ENCODE measurements at places on chromosomes 4 and X.
A peak's percentile ranks its signal among the peaks of the same experiment; 100 is the strongest.

DNA sequence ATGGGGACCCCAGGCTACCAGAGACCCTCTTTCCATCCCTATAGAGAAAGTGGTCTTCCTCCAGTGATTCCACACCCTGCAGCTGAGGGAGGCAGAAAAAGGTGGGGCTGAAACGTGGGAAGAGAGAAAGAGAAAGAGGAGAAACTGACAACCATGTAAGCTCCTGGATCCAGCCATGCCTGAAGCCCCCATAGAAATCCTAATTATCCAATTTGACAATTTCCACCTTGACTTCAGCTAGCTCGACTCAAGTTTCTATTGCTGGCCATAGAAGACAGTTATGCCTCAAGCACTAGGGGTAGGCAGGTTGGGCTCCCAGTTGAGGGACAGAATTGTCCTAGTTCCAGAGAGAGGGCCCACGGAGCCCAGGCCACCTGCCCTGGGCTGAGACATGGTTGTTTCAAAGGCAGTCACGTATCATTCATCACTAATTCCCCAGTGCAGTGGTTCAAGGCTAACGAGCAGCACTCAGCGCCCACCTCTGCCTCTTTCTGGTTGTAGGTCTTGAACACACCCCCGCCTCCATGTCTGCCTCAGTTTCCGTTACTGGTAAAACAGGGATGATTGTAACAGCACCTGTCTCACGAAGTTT lies 39.8 kb upstream of the ASMTL start:
- no peak for DNase-seq

DNA sequence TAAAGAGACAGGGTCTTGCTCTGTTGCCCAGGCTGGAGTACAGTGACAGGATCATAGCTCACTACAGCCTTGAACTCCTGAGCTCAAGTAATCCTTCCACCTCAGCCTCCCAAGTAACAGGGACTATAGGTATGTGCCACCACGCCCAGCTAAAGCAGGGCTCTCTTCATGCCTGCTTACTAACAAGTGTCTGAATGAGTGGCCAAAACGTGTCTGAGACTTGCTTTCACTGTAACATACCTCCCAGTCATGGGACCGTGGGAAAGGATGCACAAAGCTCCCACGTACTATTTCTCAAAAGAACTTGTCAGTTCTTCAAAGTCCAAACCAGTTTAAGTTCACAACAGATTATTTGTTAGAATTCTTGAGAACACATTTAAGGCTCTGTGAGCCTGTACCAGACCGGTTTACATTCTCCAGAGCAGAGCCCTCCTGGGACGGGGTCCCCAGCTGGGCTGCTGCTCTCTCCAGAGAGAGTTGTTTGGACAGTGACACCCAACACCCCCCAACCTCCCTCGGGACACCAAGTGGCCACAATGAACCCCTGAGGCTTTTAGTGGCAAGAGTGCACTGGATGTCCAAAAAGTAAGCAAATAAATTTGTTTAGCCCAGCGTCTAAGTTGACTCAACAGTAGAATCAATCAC lies 24.1 kb downstream of the SH3KBP1 start:
- no peak for DNase-seq

- DNase-seq = peak; percentile 28
These were observed 67.0 kb downstream of the SEL1L3 start for GRCh38 chr4:25795566-25796454.

- no peak for DNase-seq
These were observed 70.9 kb downstream of the INTS12 start for GRCh38 chr4:105637408-105638176.

GRCh38 chr4:663438-664428 lies 10.3 kb downstream of the ATP5ME start:
- DNase-seq = no peak

GRCh38 chr4:185151296-185151695 lies 8.2 kb downstream of the SLC25A4 start:
- no peak for DNase-seq

- no peak for DNase-seq
These were observed 969.5 kb downstream of the PCDH18 start for GRCh38 chr4:136562834-136563233.

GRCh38 chrX:125953814-125954213 lies 212.3 kb downstream of the DCAF12L2 start:
- no peak for DNase-seq

DNA sequence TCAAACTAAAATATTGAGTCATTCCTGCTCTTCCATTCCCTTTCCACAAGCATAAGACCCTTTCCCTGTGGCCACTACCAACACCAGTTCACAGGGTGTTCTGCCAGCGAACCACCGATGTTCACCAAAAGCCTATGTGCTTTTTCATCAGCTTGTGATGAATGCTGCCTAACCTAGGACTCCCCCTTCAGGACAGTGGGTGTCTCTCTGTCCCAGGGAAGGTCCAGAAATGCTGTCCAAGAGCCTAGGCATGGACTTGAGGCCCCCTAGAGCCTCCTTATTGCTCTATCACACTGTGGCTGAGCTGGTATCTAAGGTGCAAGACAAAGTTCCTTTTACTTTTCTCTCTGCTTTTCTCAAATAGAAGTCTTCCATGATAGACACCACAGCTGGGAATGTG lies 1015.6 kb downstream of the PCDH19 start:
- DNase-seq = no peak

DNA sequence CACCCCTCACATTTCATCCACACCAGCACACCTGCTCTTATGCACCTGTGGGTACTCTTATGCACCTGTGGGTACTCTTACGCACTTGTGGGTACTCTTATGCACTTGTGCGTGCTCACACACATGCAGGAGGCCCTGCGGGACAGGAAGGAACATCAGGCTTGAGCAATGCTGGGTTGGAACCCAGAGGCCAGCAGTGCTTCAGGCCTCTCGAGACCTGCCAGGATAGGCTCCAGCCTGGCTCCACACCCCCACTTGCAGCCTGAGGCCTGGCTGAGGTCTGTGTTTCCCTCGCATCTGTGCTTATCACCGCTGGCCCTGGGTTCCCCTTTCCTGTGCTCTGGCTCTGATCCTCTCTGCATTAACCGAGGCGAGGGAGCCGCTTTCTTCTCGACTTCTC lies 34.7 kb downstream of the SORCS2 start:
- no peak for DNase-seq

DNA sequence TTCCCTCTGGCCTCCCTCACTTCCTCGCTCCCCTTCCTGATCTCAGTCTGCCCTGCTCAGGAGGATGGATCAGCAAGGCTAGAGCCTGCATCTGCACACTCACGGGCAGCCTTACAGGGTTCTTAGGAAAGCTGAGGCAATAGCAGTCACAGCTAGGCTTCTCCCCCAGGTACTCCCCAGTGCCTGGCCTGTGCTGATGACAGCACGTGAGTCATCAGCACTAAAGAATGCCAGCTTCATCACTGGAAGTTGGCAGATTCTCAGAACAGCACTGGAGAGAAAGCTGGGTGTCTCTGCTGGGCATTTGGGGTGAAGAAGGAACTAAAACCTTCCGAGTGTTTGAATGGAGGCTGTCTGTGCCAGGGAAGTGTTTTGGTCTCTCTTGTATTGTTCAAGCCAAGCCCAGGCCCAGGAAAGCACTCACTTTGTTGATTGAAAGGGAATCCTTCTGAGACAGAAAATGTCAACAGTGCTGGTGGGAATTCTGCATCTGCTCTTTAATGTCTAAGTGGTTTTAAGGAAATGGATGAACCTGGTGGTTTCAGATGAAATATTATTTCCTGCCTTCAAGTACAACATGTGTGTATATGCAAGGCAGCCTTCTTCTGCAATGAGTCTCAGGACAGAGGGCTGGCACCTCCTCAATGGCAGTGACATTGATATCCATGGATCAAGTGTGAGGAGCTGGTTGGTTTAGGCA lies 73.0 kb upstream of the SCOC start:
- peak; percentile 63 for DNase-seq

DNA sequence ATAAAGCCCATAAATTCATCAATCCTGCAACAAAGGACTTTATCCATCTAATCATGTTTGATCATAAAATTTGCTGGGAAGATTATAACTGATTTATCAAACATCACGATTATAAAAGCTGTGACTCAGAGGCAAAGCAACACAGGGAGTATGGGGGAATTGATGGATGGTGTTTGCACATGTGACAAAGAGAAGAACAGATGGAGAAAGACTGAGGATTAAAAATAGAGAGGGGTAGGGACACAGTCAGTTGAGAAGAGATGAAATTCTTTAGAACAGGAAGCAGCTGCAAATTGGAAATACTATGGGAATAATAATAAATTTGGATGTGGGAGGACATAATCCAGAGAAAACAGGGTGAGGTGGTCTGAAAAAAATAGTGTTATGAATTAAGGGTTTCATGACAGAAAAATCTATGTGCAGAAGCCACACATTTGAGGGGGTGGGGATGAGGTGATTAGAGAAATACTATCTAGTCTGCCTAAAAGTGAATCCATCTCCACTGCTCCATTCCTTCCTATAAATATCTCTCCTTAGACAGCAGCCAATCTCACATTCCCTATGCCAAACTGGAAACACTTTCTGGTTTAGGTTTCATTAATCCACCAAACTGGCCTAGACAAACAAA lies 6.2 kb downstream of the PRR32 start:
- DNase-seq = no peak

GRCh38 chrX:112609631-112610030 lies 70.1 kb downstream of the LHFPL1 start:
- DNase-seq = no peak

GRCh38 chrX:154734061-154734781 lies 16.7 kb downstream of the GAB3 start:
- DNase-seq = no peak

- no peak for DNase-seq
These were observed 196.5 kb upstream of the HS3ST1 start for GRCh38 chr4:11625211-11625610.

GRCh38 chr4:82043081-82043808 lies 330.5 kb downstream of the HNRNPD start:
- DNase-seq = no peak

- DNase-seq = no peak
These were observed 60.5 kb upstream of the UGT8 start for GRCh38 chr4:114538012-114538617.

- DNase-seq = no peak
These were observed at the start of gene PRKG2 for GRCh38 chr4:81214881-81215868. Gene PRKG2, minus strand, starts transcription at chr4:81215222. Its CDS starts 10,175 bp downstream, at chr4:81205047.

GRCh38 chr4:56651056-56651350 lies 30.1 kb downstream of the HOPX start:
- DNase-seq = no peak

GRCh38 chrX:13028871-13029636 lies 15.4 kb downstream of the FAM9C start:
- no peak for DNase-seq

DNA sequence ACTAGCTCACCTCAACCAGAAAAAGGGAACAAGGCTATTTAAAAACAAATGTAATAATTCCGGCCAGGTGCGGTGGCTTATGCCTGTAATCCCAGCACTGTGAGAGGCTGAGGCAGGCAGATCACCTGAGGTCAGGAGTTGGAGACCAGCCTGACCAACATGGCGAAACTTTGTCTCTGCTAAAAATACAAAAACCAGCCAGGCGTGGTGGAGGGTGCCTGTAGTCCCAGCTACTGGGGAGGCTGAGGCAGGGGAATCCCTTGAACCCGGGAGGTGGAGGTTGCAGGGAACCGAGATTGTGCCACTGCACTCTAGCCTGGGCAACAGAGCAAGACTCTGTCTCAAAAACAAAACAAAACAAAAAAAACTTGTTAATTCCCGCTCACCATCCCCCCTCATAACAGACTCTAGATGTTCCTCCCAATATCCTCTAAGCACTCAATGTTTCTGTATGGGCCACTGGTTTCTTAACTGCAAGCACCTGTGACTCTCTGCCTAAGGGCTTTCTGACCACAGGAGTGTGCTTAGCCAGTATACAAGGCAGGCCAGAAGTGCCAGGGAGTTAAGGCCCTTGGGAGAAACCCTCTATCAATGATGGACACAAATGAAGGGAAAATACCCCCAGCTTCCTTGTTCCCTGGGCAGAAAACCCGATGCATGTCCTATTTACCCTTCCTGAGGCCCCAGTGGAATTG lies 21.0 kb upstream of the THOC2 start:
- no peak for DNase-seq

- no peak for DNase-seq
These were observed 1499.9 kb downstream of the PCDH18 start for GRCh38 chr4:136032391-136032790.

DNA sequence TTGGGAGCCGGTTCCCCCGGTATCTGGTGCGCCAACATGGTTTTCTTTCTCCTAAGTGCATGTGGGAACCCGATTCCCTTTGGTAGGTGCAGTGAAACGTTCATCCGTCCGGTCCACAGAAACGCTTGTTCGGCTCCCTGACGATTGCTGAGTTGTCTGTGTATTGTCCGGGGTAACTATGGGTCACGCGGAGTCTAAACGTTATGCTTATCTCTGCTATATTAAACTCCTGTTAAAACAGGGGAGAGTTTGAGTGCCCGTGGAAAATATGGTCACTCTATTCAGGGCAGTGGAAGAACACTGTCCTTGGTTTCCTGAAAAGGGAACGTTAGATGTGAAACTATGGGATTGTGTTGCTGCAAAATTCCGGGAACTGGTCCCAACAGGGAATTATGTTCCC lies 32.4 kb upstream of the MGST2 start:
- DNase-seq = no peak

All from kidney epithelial cell (primary cell).